Osteoblast (primary cell): ENCODE measurements at places on chromosomes 5 and 9.

GRCh38 chr5:178290376-178290775 lies 57.8 kb upstream of the PHYKPL start:
- peak; percentile 63 for DNase-seq

DNA sequence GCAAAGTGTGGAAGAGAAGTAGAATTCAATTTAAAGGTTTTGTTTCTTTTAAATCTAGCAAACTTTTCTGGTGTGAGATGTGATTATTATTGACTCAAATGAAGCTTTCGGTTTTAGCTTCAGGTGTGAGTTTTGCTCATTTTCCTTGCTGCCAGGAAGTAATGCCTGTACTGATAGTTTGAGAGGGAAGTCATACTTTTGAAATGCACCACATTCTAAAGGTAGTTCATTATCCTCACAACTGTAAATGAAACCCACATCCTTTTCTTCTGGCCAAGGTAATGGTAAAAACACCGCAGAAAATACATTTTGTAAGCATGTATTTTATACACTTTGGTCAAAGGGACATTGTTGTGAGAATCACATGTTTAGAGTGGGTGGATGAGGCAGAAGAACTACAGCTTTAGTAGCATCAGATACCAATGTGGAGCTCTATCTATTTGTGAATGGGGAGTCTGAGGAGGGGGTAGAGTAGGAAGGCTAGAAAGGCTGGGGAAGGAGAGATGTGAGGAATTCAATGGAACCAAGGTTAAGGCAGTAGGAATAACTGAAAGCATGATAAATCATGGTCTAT lies 167.0 kb upstream of the CDKN2B start:
- no peak for DNase-seq

DNA sequence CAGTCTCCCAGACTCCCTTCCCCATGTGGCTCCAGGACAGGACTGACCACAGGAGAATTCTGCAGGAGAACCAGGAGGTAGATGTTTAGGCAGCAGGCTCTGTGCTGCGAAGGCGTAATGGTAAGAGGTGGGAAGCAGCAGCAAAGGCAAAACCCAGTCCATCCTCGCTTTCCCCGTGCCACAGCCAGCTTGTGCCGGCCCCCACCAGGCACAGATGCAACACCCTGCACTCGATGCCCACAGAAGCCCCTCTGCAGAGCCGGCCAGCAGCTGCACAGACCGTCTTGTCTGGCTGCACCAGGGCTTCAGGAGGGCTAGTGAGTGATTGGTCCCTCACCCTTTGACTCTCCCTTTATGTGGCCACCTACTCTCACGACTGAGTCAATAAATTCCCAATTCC lies 28.0 kb downstream of the ANKS6 start:
- no peak for DNase-seq

DNA sequence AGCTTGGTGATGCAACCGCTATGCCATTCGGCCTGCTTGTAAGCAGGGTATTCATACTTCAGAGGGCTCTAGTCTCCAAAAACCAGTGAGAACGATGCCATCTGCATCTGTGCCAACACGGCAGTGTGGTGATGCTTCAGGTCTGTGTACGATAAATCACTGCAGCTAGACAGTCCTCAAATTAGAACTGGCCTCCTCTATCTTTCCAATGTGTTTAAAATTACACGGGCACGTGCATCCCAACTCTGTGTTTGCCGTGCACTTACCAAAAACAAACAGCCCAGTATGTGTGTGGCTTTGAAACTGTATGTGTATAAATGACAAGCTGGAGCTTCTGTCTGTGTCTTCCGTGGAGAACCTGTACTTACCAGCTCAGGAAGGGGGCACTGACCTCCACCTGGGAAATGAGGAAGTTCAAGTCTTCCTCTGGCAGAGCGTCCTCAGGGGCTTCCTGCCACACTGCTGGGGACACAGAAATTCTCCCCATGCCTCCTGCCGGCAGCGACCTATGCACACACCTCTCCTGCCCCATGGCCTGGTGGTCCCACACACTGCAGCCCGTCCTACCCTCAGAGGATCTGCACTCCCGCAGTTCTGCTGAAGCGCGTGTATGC lies 12.3 kb downstream of the MED10 start:
- no peak for DNase-seq

- DNase-seq, result peak; percentile 59
Observed at GRCh38 chr5:1747803-1748085, 51.9 kb downstream of the MRPL36 start.

GRCh38 chr5:173075137-173075843 lies 19.1 kb downstream of the CREBRF start:
- no peak for DNase-seq

DNA sequence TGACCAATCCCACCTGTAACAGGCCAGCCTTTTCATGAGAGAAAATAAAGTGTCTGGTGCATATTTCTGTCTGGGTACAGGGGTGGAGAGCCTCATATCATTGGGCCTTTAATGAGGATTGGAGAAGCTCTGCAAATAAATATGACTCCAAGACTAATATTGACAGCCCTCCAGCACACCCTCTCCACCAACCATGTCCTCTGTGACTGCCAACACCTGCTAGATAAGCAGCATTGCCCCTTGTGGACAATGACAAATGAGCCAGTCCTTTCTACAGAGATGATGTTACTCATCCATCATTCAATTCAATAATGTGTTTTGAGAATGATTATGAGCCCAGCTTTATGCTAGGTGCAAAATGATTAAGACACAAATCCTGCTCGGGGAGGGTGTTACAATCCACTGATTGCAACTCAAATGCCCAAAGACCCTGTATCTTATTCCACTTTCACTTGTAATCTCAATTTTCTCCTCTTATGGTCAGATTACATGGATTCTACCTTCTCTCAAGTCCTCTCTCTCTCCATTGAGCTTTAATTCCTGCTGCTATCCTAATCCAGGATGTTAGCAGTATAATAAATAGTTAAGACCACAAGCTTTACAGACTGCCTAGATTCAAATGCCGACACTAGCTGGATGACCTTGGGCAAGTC lies 2.1 kb upstream of the GFRA3 start:
- no peak for DNase-seq

GRCh38 chr9:98031935-98032334 lies 24.6 kb upstream of the NANS start:
- no peak for DNase-seq

DNA sequence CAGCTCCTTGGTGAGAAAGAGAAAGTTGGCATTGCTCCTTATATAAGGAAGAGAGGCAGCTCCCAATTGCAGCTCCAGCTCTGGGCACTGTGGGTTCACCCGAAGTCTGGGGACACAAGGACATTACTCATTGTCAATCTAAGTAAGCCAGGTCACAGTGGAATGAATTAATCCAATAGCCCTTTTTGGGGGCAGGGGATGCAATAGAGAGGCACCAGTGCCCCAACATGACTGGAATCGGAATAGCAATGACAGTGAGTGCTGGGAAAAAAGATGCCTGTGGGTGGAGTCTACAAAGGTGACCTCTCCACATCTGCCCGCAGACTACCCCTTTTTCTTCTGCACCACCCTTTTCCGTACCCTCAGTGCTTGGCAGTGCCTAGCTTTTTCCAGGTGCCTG lies 11.1 kb upstream of the NEUROG1 start:
- DNase-seq, result peak; percentile 73
